Fibroblast of skin of right biceps (primary cell): ENCODE measurements at places on chromosomes 11 and 22.
A peak's percentile ranks its signal among the peaks of the same experiment; 100 is the strongest.

DNA sequence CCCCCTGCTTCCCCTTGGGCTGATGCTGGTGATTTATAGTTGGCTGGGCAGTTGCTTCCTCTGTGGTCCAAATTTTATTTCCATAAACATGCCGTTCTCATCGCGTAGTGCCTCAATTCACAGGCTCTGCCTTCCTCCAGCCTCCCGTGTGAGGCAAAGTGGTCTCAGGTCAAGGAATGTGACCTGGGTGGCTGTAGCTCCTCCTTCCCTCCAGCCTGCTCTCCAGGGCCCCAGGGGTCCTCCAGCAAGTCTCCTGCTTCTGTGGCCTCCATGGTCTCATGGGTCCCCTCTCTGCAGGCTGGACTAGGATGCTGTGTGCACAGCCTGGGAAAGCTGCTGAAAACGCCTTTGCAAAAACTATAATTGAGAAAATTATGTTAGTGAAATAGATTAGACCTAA is 694.1 kb downstream of the BRD1 start:
- no peak for DNase-seq

GRCh38 chr11:117806846-117807245 is 9.8 kb upstream of the DSCAML1 start:
- DNase-seq, result no peak

- no peak for DNase-seq
Observed at GRCh38 chr11:63619967-63620366, 5.7 kb upstream of the PLAAT3 start.

DNA sequence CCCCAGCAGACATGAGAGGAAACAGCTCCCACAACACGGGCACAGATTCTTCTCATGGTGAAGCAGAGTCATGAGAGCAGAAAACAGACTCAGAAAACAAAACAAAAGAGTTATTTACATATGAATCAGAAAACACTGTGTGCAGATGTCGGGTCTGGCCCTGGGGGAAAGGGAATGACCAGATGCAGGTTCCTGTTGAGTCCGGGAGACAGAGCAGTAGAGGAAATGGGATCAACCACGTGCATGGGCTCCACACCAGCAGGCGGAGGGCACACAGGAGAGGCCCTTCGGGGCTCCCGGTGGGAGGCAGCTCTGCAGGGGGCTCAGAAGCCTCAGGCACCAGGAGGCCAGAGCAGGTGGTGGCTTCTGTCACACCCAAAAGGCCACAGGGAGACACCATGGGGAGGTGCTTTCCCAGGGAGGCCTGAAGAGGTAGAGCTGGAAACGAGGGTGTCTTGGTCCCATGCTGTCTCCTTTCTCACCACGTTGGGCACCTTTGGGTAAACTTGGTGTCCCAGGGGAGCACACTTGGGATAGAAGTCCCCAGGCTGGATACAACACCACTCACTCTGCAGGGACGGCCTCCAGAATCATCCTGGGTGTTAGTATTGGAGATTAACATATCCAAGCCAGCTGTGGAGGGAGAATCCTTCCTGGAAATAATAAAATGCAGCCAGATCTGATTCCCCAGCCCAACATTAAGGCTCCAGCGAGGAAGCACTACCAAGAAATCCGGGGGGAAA is 764.7 kb downstream of the BRD1 start:
- DNase-seq, result no peak

- DNase-seq, result no peak
Observed at GRCh38 chr11:69423611-69424385, 57.7 kb upstream of the LINC01488 start.

- DNase-seq, result peak; percentile 26
Observed at GRCh38 chr22:46563381-46564083, 26.1 kb upstream of the CELSR1 start.

DNA sequence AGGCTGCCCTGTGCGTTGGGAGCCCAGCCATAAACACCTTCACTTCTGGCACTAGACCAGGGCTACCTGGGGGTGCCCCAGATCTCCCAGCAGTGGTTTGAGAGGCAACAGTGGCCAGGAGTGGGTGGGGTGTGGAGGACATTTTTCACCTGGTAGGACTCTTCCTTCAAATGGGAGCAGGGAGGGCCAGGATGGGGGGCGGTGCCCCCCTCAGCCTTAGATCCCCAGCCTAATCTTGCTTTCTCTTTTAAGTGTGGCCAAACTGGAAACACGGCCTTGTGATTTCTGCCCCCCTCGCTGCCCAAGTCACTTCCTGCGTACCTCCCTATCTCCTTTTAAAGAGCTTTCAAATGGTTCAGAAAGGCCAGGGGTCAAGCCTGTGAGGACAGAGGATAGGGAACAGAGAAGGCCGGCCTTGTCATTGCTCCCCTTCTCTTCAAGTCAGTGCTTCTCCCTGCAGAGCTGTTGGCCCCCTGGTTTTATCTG is 800 bp downstream of the KCNJ5 start:
- no peak for DNase-seq
